ENCODE measurements at places on chromosomes 7 and 10.

GRCh38 chr10:118445535-118445934 is 103.4 kb upstream of the FAM204A start:
- no peak for DNase-seq

DNA sequence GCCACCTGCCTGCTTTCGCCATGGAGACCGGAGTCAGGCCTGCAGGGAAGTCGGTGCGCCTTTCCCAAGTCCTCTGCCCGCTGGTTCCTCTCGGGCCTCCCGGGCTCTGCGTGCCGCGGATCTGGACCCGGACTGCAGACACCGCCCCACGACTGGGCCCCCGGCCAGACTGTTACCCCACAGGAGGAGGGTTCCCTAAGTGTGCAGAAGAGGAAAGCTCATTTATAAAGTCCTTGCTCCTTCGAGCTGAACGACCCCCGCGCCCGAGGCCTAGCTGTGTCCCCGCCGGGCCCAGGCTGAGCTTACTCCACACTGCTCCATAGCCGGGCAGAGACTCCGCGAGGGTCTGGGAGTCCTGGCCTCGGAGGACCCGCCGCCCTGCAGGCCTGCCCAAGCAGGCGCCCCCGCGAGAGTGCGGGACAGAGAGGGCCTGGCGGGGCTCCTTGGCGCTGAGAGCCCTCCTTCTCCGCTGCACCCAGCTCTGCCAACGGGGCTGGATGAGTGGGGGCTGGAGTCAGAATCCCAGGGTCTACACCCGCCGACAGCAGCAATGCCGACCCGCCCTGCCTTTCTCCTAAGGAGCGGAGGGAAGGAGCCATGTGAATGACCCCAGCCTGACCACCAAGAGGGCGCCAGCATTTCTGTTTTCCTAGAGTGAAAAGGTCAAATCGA is 8.3 kb downstream of the EN2 start:
- DNase-seq = no peak

GRCh38 chr10:98270786-98271185 is 2.8 kb upstream of the LOXL4 start:
- no peak for DNase-seq

DNA sequence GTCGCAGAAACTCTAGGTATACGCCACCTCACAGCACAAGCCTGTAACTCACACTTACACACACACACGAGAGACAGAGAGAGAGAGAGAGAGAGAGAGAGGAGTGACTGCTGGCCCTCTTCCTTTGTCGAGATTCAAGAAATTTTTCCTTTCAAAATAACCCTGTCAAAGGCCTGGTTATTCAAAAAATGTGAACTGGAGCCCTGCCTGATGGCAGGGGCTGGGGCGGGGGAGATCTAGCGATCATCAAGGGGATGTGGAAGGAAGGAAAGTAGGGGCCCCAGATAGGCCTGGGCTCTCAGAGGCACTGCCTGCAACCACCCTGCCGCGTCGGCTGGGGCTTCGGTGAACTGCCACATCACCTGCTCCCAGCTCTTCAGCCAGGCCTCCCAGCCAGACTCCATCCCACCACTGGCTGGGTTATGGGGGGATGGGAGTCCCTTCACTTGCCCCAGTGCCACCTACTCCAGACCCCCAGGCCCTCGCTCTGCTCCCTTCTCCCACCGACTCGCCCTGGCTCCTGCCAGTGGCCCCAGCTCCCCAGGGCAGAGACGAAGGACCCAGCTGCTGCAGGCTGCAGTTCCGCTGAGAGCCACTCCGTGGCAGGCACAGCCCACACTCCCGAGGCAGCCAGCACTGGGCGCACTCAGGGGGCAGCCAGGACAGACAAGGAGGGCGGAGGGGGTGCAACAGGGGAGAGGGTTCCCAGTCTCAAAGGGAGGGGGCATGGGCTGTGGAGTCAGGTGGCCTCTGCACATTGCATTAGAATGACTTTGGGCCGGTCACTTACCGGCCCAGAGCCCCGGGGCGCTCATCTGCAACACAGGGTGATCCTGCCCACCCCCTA is 15.3 kb downstream of the KCNH2 start:
- peak; percentile 66 for DNase-seq

DNA sequence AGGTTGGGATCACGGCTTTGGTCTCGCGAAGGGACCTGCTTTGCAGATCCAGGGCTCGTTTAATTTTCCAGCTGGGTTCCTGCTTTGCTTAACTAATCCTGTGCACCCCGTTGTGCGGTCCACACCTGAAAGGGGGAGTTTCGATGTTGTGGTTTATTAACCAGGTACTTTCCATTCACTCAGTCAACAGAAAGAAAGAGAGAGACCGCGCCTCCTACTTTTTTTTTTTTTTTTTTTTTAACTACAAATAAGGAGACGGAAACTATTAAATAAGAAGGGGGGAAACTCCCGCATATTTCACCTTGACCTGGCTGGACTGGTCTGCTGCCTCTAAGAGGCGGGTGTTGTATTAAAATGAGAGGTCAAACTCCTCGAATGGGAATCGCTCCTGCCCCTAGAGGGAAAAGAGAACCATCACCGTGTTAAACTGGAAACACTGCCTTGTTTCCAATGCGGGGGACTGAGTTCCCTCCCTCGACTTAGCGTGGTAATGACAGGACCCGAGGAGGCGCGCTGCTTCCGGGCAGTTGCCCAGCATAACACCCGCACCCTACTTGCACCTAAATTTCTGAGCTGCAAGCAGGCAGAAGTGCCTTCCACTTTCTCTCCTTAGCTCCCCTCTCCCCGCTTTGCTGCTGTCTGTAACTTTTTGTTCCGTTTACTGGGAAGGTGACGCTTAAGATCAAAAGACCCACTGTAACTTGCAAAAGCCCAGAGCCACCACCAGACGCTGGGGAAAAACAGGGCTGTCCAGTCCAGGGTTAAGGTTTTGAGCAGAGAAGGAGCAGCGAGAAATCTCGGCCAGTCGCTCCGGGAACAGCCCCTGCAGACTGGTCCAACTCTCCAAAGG is 1.1 kb upstream of the ITGB8 start:
- DNase-seq = peak; percentile 32

DNA sequence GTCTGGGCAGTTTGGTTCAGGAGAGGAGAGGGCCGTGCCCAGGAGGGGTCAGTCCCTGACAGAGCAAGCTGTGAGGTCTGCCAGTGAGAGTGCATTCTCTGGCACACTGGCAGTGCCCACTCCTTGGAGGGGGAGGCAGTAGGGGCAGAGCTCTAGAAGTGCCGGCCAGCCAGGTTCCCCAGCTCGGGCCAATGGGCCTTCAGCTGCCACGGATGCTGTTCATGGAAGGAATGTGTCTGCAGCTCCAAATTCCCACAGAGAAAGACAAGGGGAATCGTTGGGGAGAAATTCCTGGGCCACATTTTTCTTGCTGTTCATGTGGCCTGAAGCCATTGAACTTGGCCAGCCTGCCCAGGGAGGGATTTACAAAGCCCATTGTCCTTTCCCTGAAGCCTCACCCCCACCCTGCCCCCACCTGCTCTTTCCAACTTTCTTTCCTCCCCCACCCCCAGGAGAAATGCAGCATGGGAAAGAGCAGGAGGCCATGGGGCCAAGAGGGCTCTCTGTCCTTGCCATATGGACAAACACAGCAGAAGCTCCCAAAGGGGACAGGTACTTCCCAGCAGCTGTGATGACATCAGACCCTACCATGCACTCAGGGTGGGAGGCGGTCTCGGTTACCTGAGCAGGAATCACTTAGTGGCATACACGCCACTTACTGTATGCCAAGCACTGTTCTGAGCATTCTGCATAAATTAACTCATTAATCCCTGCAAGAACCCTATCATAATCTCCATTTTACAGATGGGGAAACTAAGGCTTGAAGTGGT is 70.7 kb downstream of the ARHGAP22 start:
- DNase-seq = no peak

GRCh38 chr7:41503438-41503837 is 199.5 kb downstream of the INHBA start:
- no peak for DNase-seq

GRCh38 chr10:24849501-24850299 is 102.7 kb downstream of the PRTFDC1 start:
- no peak for DNase-seq

DNA sequence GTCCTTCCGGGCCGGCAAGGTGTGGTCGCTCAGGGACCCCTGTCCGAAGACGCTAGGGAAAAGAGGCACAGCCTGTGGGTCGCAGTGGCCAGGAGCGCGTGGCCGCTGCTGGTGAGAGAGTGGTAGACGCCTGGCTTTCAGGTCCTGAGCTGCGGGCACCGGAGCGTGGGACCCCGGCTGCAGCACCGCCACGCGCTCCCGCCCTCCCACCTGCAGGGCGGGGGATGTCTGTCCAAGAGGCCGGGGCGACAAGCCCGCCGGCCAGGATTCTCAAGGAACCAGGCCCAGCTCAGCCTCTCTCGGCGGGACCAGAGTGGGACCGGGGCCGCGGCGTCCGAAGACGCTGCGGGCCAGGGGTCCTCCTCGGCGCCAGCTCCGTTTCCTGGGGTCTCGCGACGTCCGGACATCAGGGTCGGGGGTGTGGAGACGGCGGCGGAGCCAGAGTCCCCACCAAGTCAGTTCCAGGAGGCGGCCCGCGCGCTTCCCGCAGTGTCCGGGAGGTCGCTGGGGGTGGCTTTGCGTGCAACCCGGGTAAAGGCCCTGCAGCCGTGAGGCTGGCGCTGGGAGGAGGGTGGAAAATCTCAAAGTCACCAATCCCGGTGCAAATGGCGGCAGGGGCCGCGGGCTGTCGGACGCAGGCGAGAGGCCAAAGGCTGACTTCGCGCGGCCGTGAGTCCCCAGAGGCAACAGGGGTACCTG is 5.5 kb downstream of the ZNF503 start:
- DNase-seq = no peak

GRCh38 chr10:131868436-131868835 is 32.4 kb upstream of the PPP2R2D start:
- no peak for DNase-seq

DNA sequence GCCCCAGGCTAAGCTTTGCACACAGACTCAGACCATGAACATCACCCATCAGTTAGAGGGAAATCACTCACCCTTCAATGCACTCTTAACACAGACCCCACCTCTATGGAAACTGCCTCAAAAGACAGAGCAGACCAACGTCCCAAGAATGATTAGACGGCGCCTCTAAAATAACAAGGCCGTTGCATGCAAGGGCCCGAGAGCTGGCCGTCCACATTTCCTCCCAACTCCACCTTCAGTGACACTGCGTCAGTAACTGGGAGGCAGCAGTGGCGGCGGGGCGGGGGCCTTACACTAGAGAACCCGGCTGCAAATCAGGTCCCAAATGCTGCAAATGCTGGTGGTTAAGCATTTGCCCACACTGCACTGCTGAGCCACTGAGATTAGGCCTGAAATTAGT is 115.0 kb downstream of the PTPRN2 start:
- DNase-seq = no peak

- DNase-seq = no peak
Measured at GRCh38 chr7:90897961-90898469, 301.9 kb downstream of the CDK14 start.

GRCh38 chr10:42975558-42976340 is 101.1 kb upstream of the RET start:
- no peak for DNase-seq

DNA sequence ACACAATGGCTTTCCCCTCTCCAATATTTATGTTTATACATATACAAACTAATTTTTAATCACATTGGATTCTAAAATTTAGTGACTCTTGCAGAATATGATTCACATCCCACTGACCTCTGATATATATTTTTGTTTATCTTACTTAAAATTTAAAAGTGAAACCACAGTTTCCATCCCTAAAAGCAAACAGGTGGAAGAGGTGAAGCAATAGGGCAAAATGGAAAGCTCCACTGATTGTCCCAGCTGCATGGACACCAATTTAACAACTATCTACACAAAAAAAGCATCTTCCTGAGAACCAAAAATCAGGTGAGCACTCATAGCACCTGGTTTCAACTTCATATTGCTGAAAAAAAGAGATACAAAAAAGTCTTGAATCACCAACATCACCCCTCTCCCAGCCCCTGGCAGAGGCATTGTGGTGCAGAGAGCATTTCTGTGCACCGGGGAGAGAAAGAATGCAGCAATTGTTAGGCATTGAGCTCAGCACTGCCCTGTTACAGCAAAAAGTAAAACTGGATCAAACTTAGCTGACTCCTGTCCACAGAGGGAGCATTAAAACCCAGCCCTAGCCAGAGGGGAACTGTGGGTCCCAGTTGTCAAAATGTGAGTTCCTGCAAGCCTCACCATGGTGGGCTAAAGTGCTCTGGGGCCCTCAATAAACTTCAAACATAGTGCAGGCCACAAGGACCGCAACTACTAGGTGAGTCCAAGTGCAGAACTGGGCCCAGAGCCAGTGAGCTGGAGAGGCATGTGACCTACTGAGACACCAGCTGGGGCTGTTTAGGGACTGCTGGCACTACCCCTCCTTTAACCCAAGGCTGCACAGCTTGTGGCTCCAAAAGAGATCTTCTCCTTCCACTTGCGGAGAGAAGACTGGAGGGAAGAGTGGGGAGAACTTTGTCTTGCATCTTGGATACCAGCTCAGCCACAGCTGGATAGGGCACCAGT is 92.1 kb downstream of the SIRT1 start:
- DNase-seq = no peak

GRCh38 chr10:126215746-126216631 is 172.3 kb downstream of the ADAM12 start:
- DNase-seq = no peak

DNA sequence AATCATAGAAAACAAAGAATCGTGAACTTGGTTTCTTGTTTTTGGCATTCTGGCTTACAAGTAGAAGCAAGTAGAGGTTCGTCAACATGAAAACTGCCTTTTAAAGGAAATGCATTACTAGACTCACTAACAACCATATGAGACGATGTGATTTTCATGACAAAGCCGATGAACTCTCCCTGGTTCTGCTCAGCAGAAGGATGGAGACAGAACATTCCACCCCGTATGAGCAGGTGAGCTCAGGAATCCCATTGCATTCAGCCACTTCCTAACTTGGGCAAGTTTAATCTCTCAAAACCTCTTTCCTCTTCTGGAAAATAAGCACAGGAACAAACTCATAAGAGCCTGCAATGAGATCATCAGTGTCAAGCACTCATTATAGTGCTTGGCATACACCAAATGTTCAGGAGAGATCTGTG is 57.4 kb upstream of the SVIL start:
- no peak for DNase-seq

- no peak for DNase-seq
Measured at GRCh38 chr10:5892007-5892406, 2.0 kb downstream of the FBH1 start.

GRCh38 chr10:130360826-130361311 is 224.7 kb downstream of the GLRX3 start:
- DNase-seq = no peak

DNA sequence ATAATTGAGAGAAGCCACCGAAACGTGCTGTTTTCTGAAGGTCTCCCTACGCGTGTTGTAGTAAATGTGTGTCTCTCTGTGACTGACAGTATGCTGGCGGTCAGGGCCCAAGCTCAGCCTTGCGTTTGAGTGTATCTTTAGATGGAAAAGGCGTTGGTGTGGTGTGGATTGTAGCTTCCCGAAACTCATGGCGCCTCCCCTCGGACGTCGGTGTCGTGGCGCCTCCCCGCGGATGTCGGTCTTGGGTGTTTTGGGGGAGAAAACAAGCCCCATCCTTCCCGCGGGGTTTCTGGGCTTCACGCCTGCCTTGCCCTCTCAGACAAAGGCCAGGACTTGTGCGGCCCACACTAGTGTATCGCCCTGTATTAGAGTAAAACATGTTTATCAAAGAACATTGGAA is 12.8 kb downstream of the SUN1 start:
- no peak for DNase-seq

- DNase-seq = peak; percentile 48
Measured at GRCh38 chr10:16779384-16779915, 37.8 kb downstream of the RSU1 start.

- no peak for DNase-seq
Measured at GRCh38 chr7:7051206-7051877, 131.0 kb upstream of the C1GALT1 start.

All from CD4-positive, alpha-beta T cell (primary cell).